ENCODE measurements at places on chromosomes 6 and 20.

DNA sequence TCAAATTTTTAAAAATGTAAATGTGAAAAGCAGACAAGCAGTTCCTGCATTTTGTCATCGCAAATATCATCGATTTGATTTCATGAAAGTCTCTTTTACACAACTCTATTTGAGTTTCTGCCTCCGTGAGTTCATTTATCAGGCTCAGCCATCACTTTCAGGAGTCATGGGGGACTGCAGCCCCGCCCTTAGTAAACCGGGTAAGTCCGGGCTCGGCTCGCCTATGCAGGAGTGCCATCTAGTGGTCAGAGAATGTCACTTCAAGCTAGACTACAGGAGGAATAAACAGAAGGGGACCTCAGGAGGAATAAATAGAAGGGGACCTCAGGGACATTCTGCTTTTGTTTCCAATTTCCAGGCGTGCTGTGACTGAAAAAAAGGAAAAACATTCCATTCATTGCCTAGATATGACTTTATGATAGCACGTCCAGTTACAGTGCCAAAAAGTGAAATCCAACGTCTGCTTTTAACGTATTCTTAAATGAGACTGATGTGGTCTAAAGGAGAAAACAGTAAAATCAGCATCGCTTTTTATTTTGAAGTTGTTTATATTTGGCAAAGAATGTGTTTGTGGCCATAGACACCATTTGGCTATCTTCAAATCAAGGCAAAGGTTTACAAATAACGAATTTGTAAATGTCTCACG lies 333.9 kb downstream of the HACE1 start:
- peak; percentile 77 for DNase-seq

- no peak for DNase-seq
Observed at GRCh38 chr6:69570106-69570505, 226.7 kb downstream of the LMBRD1 start.

GRCh38 chr20:17648791-17649730 lies 33.0 kb downstream of the RRBP1 start:
- DNase-seq = no peak

GRCh38 chr20:31708736-31709534 lies 13.7 kb downstream of the BCL2L1 start:
- no peak for DNase-seq

- no peak for DNase-seq
Observed at GRCh38 chr6:11605507-11605905, 68.0 kb downstream of the TMEM170B start.

- peak; percentile 40 for DNase-seq
Observed at GRCh38 chr20:63955281-63955826, 862 bp downstream of the UCKL1 start.

DNA sequence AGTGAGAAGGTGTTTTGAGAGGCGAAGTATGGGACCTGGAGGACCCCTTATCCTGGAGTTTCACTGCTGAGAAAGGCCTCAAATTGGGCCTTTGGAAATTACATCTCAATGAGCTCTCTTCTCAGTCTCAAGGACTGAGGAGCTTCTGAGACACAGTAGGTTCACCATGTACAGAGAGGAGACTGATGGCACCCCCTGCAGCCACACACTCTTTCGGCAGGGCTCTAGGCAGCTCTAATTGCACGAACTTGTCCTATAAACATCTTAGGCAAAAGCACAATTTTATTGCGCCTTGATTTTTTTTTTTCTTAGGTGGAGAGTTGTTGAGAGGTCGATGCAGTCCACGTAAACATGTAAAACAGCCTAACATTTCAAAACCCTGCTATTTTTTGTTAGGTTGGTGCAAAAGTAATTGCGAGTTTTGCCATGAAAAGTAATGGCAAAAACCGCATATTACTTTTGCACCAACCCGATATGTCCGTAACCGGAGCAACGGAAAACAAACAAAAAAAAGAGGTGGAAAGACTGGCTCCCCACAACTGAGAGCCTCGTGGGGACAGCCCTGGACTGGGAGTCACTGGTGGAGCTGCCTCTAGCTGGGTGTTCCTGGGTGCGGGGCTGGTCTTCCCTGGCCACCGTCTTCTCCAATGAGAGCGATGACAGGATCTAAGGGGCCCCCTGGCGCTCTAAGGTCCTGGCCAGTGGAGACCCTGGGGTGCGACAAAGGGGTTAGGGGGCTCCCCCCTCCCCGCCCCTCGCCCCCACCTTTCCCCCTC lies 84.0 kb upstream of the EYA2 start:
- no peak for DNase-seq

GRCh38 chr20:25252230-25252651 lies 4.4 kb downstream of the PYGB start:
- DNase-seq = no peak

DNA sequence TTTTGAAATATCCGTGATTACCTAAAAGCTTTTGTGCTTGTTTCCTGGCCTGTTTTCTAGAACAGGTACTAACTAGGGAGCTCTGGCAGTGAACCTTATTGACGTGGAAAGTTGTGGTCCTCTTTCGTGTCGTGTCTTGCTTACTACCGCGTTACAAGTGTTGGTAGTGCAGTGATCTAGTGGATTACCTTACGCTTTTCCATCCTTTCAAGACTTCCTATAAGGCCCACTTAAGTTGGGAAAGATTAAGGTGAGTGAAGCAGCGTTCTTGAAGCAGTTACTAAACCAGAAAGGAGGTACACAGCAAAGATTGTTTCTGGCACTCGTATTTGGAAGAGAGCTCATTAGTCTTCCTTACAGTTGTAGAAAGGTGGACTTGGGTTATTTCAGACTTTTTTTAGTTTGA lies 1.9 kb downstream of the PNRC1 start:
- DNase-seq = no peak

DNA sequence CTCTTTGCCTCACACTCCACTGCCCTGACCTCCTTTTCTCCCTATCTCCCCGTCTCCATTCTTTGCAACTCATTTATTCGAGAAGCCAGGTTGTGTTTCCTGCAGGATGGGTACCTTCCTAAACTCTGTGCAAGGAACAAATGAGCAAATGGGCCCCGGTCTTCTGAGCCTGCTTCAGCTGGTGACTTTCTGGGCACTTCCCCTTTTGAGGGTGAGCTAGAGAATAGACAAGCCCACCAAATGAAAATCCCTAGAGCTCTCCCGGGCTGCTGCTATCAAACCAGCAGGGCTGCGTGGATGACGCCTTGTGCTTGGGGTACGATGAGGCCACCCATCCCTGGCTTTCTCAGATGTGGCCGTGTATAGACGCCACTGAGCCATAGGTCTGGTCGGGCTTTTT lies 91.0 kb upstream of the FOXA2 start:
- no peak for DNase-seq
